ENCODE measurements at places on chromosomes 7 and 10.

DNA sequence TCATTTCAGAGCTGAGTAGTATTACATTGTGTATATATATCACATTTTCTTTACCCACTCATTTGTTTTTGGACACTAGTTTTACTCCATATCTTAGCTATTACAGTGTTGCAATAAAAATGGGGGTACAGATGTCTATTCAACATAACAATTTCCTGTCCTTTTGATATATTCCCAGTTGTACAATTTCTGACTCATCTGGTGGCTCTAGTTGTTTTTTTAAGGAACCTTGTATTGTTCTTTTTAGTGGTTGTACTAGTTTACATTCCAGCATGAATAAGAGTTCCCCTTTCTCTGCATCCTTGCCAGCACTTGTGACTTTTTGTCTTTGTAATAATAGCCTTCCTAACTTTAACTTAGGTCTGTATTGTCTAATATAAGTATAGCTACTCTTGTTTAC, 739.9 kb downstream of the XPNPEP1 start:
- DNase-seq, result no peak
- no peak overlapping the region for H3K27ac ChIP-seq
- H3K27me3 ChIP-seq, result no peaks in the 10 kb centered on the region
- no peaks in the 10 kb centered on the region for H3K4me1 ChIP-seq
- no peak overlapping the region for H3K4me3 ChIP-seq

- no peak overlapping the region for H3K4me3 ChIP-seq
- no peaks in the 10 kb centered on the region for H3K36me3 ChIP-seq
- peaks cover 11% of the 10 kb centered on the region for H3K4me1 ChIP-seq
- peaks cover 7% of the 10 kb centered on the region for H3K27me3 ChIP-seq
Measured at GRCh38 chr7:25968205-25968993, 183.6 kb upstream of the NFE2L3 start.

GRCh38 chr10:103759100-103759781, 96.1 kb downstream of the SH3PXD2A start:
- no peak overlapping the region for H3K4me3 ChIP-seq
- DNase-seq, result peak; percentile 32
- no peaks in the 10 kb centered on the region for H3K36me3 ChIP-seq
- peaks cover 40% of the 10 kb centered on the region for H3K4me1 ChIP-seq

DNA sequence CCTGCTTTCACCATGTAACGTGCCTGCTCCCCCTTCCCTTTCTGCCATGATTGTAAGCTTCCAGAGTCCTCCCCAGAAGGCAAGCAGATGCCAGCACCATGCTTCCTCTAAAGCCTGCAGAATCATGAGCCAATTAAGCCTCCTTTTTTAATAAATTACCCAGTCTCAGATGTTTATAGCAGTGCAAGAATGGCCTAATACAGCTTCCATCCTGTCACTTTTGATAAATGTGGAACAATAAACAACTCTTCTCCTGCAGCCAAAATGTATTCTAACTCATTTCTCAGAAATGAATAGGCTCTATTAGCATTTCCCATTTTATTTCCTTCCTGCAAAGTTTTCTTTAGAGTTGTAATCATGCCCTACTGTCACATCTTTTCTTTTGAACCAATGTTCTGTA, 43.4 kb downstream of the C7orf25 start:
- no peak overlapping the region for H3K4me3 ChIP-seq
- H3K4me1 ChIP-seq, result no peaks in the 10 kb centered on the region
- no peaks in the 10 kb centered on the region for H3K27me3 ChIP-seq

DNA sequence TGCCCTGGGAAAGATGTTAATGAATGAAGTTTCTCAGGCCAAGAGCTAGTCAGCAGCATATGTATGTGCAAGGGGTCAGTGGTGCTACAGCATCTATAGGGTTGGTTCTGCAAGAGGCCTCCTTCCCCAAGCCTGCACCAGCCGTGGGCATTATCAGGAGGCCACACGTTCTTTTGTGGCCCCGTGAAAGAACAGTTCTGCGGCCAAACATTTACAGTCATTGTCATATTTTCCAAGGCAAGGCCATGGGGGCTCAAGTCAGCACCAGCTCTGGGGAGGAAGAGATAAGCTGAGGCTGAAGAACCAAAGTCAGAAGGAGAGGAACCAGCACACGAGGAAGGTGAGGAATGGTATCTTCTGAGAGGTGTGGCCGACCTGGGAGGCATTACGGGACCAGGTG, 54.4 kb upstream of the TMEM72 start:
- H3K27ac ChIP-seq, result no peak overlapping the region
- H3K27me3 ChIP-seq, result no peaks in the 10 kb centered on the region
- no peaks in the 10 kb centered on the region for H3K4me1 ChIP-seq
- no peak overlapping the region for H3K4me3 ChIP-seq
- no peaks in the 10 kb centered on the region for H3K36me3 ChIP-seq

DNA sequence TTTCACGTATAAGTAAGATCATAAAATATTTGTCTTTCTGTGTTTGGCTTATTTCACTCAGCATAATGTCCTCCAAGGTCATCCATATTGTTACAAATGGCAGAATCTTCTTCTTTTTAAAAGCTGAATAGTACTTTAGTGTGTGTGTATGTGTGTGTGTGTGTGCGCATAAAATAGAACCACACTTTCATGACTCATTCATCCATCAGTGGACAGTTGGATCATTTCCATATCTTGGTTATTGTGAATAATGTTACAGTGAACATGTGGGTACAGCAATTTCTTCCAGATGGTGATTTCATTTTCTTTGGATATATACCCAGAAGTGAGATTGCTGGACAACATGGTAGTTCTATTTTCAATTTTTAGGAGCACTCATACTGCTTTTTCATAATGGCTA, 622.4 kb downstream of the NRG3 start:
- no peaks in the 10 kb centered on the region for H3K27me3 ChIP-seq
- DNase-seq, result no peak
- H3K27ac ChIP-seq, result no peak overlapping the region
- H3K4me3 ChIP-seq, result no peak overlapping the region
- no peaks in the 10 kb centered on the region for H3K36me3 ChIP-seq
- H3K4me1 ChIP-seq, result no peaks in the 10 kb centered on the region

DNA sequence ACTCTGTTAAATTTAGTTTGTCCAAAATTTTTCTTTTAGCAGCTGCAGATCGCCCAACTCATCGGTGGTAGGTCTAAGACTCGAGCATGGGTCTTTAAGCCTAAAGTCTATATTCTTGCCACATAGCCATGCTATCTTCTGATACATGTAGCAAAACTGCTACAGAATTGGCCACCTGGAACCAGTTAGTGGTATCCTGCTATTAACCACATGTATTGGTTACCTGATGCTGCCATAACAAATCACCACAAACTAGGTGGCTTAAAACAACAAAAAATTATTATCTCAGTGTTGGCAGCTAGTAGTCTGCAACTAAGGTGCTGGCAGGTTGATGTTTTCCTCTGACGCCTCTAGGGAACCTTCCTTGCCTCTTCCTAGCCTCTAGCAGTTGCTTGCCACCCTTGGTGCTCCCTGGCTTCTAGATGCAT, 96.7 kb upstream of the PIK3CG start:
- no peaks in the 10 kb centered on the region for H3K36me3 ChIP-seq
- DNase-seq, result no peak
- H3K27me3 ChIP-seq, result no peaks in the 10 kb centered on the region

GRCh38 chr7:157801971-157802675, 465.3 kb downstream of the DNAJB6 start:
- H3K4me3 ChIP-seq, result no peak overlapping the region
- no peak overlapping the region for H3K27ac ChIP-seq
- H3K36me3 ChIP-seq, result no peaks in the 10 kb centered on the region
- no peak for DNase-seq

DNA sequence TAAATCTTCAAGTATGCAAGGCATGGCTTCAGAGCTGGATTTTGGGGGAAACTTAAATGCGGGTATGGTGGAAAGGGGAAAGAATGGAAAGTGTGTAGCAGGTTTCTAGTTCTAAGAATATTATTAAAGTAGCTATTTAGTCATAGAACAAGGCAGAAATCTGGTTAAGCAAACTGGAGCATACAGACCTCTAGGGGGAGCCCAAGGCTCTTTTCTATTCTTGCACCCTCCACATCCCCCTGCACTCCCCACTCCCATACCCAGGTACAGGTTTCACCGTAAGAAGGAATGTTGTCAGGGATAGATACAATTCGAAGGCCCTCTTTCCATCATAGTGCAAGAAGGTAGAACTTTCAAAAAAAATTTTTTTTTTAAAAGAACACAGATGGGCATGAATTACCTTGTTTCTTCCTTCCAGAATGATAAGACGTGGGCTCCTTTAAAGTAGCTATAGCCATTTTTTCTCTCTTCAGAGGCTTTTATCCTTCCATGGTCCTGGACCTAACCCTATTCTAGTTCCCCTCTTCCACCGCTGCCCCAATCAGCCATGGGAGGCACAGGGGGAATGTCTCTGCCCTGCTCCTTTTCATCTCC, 41.5 kb upstream of the SMIM30 start:
- no peaks in the 10 kb centered on the region for H3K27me3 ChIP-seq
- no peaks in the 10 kb centered on the region for H3K36me3 ChIP-seq
- no peak overlapping the region for H3K27ac ChIP-seq
- H3K4me3 ChIP-seq, result no peak overlapping the region
- H3K4me1 ChIP-seq, result no peaks in the 10 kb centered on the region

- DNase-seq, result no peak
- H3K27ac ChIP-seq, result no peak overlapping the region
- H3K4me1 ChIP-seq, result no peaks in the 10 kb centered on the region
- no peak overlapping the region for H3K4me3 ChIP-seq
- no peaks in the 10 kb centered on the region for H3K36me3 ChIP-seq
Measured at GRCh38 chr10:98076086-98076485, 45.7 kb upstream of the CRTAC1 start.

DNA sequence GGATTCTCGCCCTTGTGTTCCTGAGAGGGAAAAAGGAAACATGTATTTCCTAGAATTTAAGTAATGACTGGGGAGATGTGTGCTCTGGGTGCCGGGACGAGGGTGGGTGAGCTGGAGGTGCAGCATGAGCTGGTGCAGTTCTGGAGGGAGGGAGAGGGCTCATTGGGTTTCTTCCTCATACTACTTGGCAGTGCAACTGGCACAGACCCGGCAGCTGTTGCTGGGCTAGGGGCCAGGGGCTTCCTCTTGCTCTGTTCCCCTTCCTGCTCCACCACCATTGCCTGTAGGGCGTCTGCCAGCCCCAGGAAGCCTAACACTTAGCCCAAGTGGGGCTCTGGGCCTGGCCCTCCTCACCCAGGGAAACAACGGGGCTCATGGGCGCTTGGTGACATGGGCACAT, 5.9 kb downstream of the RET start:
- no peak overlapping the region for H3K27ac ChIP-seq
- H3K27me3 ChIP-seq, result no peaks in the 10 kb centered on the region
- H3K4me1 ChIP-seq, result no peaks in the 10 kb centered on the region
- DNase-seq, result no peak
- H3K4me3 ChIP-seq, result no peak overlapping the region

- H3K27me3 ChIP-seq, result no peaks in the 10 kb centered on the region
- no peaks in the 10 kb centered on the region for H3K36me3 ChIP-seq
- peaks cover 6% of the 10 kb centered on the region for H3K4me1 ChIP-seq
- H3K4me3 ChIP-seq, result peak overlapping the region; percentile 83
- H3K27ac ChIP-seq, result peak overlapping the region; percentile 87
Measured at GRCh38 chr10:114822444-114823076, 980 bp downstream of the FHIP2A start.

DNA sequence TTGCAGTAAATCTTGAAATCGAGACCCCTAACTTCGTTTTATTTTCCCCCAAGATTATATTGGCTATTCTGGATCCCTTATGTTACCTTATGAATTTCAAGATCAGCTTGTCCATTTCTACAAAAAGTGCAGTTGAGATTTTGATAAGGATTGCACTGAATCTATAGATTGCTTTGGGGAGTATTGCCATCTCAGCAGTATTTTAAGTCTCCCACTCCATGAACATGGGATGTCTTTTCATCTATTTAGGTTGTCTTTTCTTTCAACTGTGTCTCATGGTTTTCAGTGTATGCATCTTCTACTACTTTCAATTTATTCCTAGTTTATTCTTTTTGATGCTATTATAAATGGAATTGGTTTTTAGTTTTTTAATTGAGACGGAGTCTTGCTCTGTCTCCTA, 89.6 kb downstream of the EZH2 start:
- H3K4me3 ChIP-seq, result no peak overlapping the region
- no peaks in the 10 kb centered on the region for H3K4me1 ChIP-seq
- no peak overlapping the region for H3K27ac ChIP-seq

GRCh38 chr7:43650457-43651052, 67.6 kb downstream of the STK17A start:
- no peaks in the 10 kb centered on the region for H3K27me3 ChIP-seq
- peak overlapping the region; percentile 65 for H3K4me3 ChIP-seq
- peak overlapping the region; percentile 80 for H3K27ac ChIP-seq
- H3K36me3 ChIP-seq, result no peaks in the 10 kb centered on the region

Data from naive thymus-derived CD4-positive, alpha-beta T cell (primary cell).